ENCODE measurements at places on chromosomes 1 and 21. TPM values are rescaled to one million over a fixed set of nuclear protein-coding genes. Genes with fewer than 3 reads are reported as not detected.

GRCh38 chr1:17878837-17879236 is 123.7 kb downstream of the ACTL8 start:
- no peak for DNase-seq

- DNase-seq = no peak
Observed at GRCh38 chr1:36304521-36304920, 1.6 kb upstream of the SH3D21 start.

GRCh38 chr1:226995365-226996332 is 55.6 kb downstream of the COQ8A start:
- no peak for DNase-seq

- DNase-seq = no peak
Observed at GRCh38 chr1:173422456-173422976, 54.6 kb upstream of the PRDX6 start.

GRCh38 chr1:239545466-239545865 is 159.1 kb downstream of the CHRM3 start:
- no peak for DNase-seq

The C1orf74 gene
- 0.80 TPM for total RNA-seq

The ATP6V1G3 gene
- total RNA-seq = not detected

The OR2L5 gene
- not detected for total RNA-seq

The CCDC24 gene
- 5.2 TPM for total RNA-seq

The MARK1 gene
- total RNA-seq = not detected

Measured in natural killer cell (primary cell).